ENCODE measurements at places on chromosomes 5 and 9. TPM values are rescaled to one million over a fixed set of nuclear protein-coding genes. Genes with fewer than 3 reads are reported as not detected.

SLC45A2 gene
- total RNA-seq = not detected

ADAMTS2 gene
- total RNA-seq = 56.5 TPM

CENPK gene
- total RNA-seq = 2.6 TPM

PCDHGB6 gene
- total RNA-seq = 5.1 TPM

RGMB gene
- 36.0 TPM for total RNA-seq

GABRA1 gene
- total RNA-seq = not detected

PCDHB11 gene
- total RNA-seq = 1.4 TPM

ZNF366 gene
- 4.4 TPM for total RNA-seq

RMI1 gene
- total RNA-seq = 1.8 TPM

SMIM33 gene
- not detected for total RNA-seq

SLC4A9 gene
- total RNA-seq = not detected

CDO1 gene
- total RNA-seq = 74.2 TPM

PDZD2 gene
- total RNA-seq = 91.4 TPM

ADGRV1 gene
- not detected for total RNA-seq

LMX1B gene
- total RNA-seq = 0.51 TPM

CDX1 gene
- not detected for total RNA-seq

FGF10 gene
- 18.1 TPM for total RNA-seq

TMEM252 gene
- not detected for total RNA-seq

TMC1 gene
- 0.17 TPM for total RNA-seq

KCNMB1 gene
- total RNA-seq = not detected

IL13 gene
- total RNA-seq = not detected

CATSPER3 gene
- total RNA-seq = 0.98 TPM

CSF2 gene
- not detected for total RNA-seq

FANCG gene
- total RNA-seq = 11.0 TPM

GFRA3 gene
- total RNA-seq = 0.22 TPM

ZNF454 gene
- total RNA-seq = 1.3 TPM

MAP1B gene
- total RNA-seq = 1,477 TPM

SLC26A2 gene
- total RNA-seq = 12.3 TPM

CD274 gene
- total RNA-seq = 2.4 TPM

ASTN2 gene
- 5.1 TPM for total RNA-seq

MAT2B gene
- 73.6 TPM for total RNA-seq

IL3 gene
- total RNA-seq = not detected

SHOC1 gene
- not detected for total RNA-seq

PROB1 gene
- 0.34 TPM for total RNA-seq

AGXT2 gene
- not detected for total RNA-seq

EQTN gene
- not detected for total RNA-seq

ALDH7A1 gene
- total RNA-seq = 30.6 TPM

ASPN gene
- total RNA-seq = 7.0 TPM

STKLD1 gene
- not detected for total RNA-seq

PGM5 gene
- total RNA-seq = 28.3 TPM

PCDHGB2 gene
- total RNA-seq = 4.4 TPM

GLDC gene
- not detected for total RNA-seq

SOX30 gene
- total RNA-seq = not detected

HMGCR gene
- 25.5 TPM for total RNA-seq

FCN2 gene
- total RNA-seq = 1.3 TPM

CDH9 gene
- not detected for total RNA-seq

NUTM2F gene
- total RNA-seq = not detected

PCDHGB4 gene
- total RNA-seq = 3.3 TPM

AFAP1L1 gene
- 48.8 TPM for total RNA-seq

MRPL41 gene
- total RNA-seq = 55.3 TPM

MEIKIN gene
- not detected for total RNA-seq

PCDHB8 gene
- total RNA-seq = 0.65 TPM

LCN2 gene
- total RNA-seq = not detected

INSL6 gene
- not detected for total RNA-seq

TEK gene
- 8.3 TPM for total RNA-seq
